ENCODE measurements at places on chromosomes 1 and 21.

DNA sequence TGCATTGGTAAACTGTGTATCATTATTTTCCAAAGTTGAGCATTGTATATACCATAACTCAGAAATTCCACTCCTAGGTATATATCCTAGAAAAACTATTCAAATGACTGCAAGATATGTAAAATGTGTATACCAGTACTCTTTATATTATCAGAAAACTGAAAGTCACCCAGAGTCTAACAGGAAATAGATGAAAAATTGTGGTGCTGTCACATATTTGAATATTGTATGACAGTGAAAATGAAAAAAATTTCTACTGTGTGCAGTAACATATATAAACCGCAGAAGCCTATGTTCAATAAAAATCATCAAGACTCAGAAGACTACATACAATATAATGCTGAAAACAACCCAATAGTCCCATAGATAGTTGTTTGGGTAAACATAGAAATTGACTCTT is 74.4 kb upstream of the LYPLAL1 start:
- no peak overlapping the region for H3K4me3 ChIP-seq
- H3K4me1 ChIP-seq = no peaks in the 10 kb centered on the region
- H3K27ac ChIP-seq = no peak overlapping the region
- DNase-seq = no peak

DNA sequence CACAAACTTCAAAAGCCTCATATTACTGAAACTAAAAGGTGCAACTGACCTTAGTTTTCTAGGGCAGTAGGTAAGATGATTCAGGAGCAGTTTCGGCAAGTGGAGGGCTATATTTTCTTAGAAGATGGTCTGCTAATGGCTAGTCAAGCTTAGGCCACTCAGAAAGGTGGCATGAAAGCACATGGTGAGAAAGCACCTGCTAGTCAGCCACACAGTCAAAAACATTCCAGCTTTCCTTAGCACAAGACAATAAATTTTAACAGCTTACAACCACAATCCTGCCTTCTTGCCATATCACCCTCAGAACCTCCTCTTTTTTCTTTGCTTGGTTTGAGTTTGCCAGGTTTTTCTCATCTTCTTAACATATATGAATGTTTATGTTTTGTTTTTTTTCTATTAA is 81.1 kb upstream of the SLFNL1 start:
- DNase-seq = no peak
- no peaks in the 10 kb centered on the region for H3K27me3 ChIP-seq
- H3K4me3 ChIP-seq = no peak overlapping the region
- H3K27ac ChIP-seq = no peak overlapping the region
- peaks cover 17% of the 10 kb centered on the region for H3K36me3 ChIP-seq
- H3K4me1 ChIP-seq = peaks cover 36% of the 10 kb centered on the region

GRCh38 chr1:54372978-54373377 is 33.2 kb downstream of the SSBP3 start:
- peaks cover 41% of the 10 kb centered on the region for H3K4me1 ChIP-seq
- H3K4me3 ChIP-seq = no peak overlapping the region
- H3K27ac ChIP-seq = peak overlapping the region; percentile 16
- DNase-seq = peak; percentile 18

GRCh38 chr1:172977296-172978017 is 73.3 kb downstream of the TNFSF18 start:
- no peaks in the 10 kb centered on the region for H3K36me3 ChIP-seq
- no peak overlapping the region for H3K4me3 ChIP-seq
- peaks cover 16% of the 10 kb centered on the region for H3K4me1 ChIP-seq
- no peak overlapping the region for H3K27ac ChIP-seq
- DNase-seq = peak; percentile 6
- H3K27me3 ChIP-seq = no peaks in the 10 kb centered on the region

DNA sequence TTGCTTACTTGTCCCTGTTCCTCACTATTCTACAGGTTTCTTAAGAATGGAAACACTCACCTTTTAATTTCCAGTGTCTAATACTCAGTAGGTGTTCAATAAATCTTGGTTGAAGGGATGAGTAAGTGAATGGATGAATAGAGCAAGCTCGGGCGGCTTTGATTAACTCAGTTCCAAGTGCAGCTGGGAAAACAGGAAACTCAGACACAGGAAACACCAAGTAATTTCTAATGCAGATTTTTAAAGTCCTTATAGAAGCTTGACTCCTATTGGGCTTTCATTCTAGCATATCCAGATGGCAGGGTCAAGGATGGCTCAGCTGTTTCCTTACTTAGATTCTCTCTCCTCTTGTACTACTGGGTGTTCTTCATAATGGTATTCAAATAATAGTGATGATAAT is 14.0 kb downstream of the CAMK1G start:
- H3K4me1 ChIP-seq = no peaks in the 10 kb centered on the region
- H3K27me3 ChIP-seq = peaks cover 49% of the 10 kb centered on the region
- no peak overlapping the region for H3K4me3 ChIP-seq
- no peak for DNase-seq
